ENCODE measurements at places on chromosomes 5 and 9.
A peak's percentile ranks its signal among the peaks of the same experiment; 100 is the strongest.

GRCh38 chr9:124770359-124771020 lies 621 bp downstream of the NR6A1 start:
- no peak for DNase-seq

DNA sequence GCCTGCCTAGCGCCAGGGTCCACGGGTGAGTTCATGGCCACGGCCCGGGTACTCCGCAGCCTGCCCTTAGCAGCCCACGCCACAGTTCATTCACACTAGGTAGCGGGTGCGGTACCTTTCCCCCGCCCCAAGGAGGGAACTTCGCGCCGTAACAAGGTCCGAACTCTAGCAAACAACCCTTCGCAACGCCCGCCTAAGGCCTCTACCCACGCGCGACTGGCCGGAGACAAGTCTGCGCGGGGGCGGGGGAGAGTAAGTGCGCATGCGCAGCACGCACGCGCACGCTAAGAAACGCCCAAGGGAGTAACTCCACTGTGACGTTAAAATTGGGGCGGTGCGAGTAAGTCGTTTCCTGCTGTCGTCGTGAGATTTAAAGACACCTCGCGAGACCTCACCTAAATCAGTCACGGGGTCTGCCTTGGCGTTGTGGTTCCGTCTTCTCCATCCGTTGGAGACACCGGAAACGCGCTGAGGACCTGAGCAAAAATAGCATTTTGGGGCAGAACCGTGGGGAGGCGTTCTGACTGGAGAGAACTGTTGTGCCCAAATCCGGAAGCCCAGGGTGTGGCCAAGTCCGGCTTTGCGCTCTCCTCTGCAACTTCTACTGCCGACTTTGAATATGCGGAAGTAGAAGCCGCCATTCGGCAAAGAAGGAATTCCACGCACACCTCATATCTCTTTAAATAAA lies at the start of gene RAPGEF6:
Gene RAPGEF6 (minus strand): TSS at position 234 of the 688 bp plus-strand sequence. CDS start 199 bp downstream, at position 35.
- peak; percentile 99 for DNase-seq

GRCh38 chr5:150251504-150251903 lies 38.1 kb downstream of the CAMK2A start:
- DNase-seq: no peak

GRCh38 chr5:107401470-107402122 lies 269.1 kb downstream of the EFNA5 start:
- DNase-seq: no peak

DNA sequence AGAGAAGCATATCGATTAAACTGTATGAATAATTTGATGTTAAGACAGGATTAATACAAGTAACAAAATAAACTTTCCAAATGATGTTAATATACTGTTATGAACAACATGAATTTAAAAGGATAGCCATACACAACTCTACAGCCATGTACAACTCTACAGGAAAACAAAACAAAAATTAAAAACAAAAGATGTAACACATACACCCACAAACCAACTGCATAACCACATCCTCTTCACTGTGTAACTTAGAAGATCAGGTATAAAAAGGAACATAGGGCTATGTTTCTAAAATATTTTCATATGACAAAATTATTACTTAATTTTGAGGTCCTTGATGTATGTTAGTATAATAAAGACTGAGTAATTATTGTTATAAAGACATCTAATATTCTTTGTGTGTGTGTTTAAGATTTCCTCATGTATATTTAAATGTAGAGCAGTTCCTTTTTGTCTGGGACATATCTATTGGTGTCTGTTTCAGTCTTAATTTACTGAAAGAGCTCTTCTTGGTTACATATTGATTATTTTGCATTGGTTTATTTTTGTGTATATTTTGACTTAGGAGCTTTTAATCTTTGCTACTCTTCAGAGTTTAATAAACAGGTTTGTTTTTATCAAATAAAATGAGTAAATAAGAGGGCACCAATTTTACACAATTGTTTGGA lies 966.8 kb upstream of the CTNND2 start:
- no peak for DNase-seq

DNA sequence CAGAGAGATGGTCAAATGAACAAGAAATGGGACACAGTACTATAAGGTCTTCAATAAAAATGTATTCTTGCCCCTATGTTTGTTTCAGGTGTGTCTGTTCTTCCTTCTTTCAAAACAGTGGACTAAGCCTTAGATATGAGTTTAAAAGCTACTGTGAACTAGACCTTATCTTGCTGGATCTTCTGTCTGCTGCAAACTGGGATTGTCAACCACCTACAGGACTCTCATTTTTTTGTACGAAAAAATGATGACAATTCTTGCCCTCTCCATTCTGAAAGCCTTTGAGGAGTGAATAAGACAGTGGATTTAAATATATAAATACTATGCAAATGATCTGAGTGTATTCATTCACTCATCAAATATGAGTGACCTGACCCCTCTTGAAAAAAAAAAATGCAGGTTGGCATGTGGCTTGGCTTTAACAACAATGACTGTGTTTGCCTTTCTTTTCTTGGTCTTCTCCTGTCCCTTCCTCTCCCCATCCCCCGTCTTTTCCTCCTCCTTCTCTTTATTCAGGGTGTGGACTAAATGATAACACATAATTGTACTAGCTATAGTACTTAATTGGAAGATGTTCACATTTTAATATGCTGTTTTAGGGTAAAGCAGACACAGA lies 235.5 kb upstream of the TRIM32 start:
- no peak for DNase-seq

DNA sequence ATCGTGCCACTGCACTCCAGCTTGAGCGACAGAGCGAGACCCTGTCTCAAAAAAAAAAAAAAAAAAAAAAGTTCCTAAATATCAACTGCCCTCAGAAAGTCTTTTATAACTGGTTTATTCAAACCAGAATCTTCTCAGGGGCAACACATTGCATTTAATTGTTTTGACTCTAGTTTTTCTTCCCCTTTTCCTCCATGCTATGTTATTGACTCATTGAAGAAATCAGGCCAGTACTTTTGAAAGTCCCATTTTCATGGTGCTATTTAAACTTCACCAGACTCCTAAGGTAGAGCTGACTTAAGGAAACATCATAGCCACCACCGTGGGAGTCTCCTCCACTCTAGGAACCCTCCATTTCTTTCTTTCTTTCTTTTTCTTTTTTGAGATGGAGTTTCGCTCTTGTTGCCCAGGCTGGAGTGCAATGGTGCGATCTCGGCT lies 83.1 kb upstream of the IL6ST start:
- DNase-seq: no peak

DNA sequence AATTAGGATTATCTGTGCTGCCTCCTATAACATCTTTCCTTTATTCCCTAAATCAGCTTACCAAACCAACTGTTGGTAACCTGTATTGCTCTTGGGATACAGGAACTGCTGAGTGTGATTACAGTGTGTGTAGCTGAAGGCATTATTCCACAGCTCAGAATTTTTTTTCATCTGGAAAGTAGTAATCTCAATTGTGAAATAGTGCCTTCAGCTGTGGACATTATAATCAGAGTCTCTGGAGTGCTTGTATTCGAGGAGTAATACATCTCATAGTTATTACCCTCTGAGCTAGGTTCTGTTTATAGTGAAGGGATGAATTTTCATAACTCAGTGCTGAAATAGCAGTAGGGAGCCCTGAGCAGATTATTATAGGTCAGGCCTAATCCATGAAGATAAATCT lies 199.5 kb downstream of the MAST4 start:
- DNase-seq: no peak

DNA sequence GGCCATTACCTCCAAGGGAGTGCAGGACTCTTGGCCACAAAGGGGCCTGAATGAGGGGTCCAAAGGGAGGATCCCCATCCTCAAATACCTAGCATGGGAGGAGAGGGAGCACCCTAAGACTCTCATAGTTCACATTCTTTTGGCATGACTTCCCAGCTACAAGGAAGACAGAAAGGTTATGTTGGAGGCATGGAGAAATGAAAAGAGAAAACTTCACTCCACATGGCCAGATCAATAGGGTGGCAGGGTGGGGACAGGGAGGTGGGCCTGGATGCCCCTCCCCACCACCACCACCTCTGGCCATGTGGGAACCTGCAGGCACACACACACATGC lies 97.6 kb downstream of the PAX5 start:
- DNase-seq: no peak

DNA sequence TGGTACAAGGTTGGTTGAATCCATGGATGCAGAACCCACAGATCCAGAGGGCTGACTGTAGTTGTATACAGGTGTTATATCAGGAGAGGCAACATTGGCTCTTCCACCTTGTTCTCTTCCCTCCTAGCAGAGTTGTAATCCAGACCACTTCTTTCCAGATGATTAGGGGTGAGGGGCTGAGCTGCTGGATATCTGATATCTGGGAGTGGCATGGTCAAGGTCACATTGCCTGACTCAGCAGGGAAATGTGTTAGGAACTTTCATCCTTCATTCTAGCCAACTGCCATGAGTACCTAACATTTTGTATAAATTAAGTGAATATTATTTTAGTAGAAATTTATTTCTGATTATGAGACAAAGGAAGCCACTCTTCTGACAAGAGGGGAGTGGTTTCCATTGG lies 7.3 kb downstream of the DAPK1 start:
- no peak for DNase-seq

- DNase-seq: no peak
Measured at GRCh38 chr5:58885260-58885659, 302.4 kb downstream of the RAB3C start.

GRCh38 chr5:98769210-98769958 lies 4.1 kb upstream of the RGMB start:
- no peak for DNase-seq

- DNase-seq: no peak
Measured at GRCh38 chr5:158133369-158133768, 274.4 kb upstream of the CLINT1 start.

GRCh38 chr9:135816651-135816970 lies 90.7 kb downstream of the CAMSAP1 start:
- DNase-seq: no peak

GRCh38 chr5:27158775-27159174 lies 120.4 kb upstream of the CDH9 start:
- DNase-seq: no peak

GRCh38 chr9:91256235-91256634 lies 105.5 kb downstream of the AUH start:
- no peak for DNase-seq

DNA sequence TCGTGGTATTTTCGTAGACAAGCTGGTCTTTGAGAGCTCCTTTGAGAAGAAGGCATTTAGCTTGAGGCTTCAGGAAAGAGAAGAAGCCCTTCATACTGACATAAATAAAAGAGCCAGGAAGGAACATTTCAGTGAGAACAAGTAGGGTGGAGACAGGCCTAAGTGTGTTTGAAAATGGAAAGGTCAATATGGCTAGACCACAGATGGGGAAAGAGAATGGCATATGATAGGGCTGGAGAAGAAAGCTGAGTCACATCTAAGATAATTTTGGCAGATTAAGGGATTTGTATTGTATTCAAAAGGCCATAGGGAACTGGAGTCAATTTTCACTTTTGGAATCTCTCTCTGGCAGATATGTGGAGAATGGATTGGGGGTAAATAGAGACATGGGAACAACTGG lies 374.9 kb downstream of the TMEM38B start:
- DNase-seq: no peak

- DNase-seq: no peak
Measured at GRCh38 chr5:13783726-13784125, 160.8 kb downstream of the DNAH5 start.

DNA sequence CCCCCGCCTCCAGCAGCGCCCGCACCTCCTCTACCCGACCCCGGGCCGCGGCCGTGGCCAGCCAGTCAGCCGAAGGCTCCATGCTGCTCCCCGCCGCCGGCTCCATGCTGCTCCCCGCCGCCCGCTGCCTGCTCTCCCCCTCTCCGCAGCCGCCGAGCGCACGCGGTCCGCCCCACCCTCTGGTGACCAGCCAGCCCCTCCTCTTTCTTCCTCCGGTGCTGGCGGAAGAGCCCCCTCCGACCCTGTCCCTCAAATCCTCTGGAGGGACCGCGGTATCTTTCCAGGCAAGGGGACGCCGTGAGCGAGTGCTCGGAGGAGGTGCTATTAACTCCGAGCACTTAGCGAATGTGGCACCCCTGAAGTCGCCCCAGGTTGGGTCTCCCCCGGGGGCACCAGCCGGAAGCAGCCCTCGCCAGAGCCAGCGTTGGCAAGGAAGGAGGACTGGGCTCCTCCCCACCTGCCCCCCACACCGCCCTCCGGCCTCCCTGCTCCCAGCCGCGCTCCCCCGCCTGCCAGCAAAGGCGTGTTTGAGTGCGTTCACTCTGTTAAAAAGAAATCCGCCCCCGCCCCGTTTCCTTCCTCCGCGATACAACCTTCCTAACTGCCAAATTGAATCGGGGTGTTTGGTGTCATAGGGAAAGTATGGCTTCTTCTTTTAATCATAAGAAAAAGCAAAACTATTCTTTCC lies 19.3 kb downstream of the CDKN2A start:
- DNase-seq: peak; percentile 2

DNA sequence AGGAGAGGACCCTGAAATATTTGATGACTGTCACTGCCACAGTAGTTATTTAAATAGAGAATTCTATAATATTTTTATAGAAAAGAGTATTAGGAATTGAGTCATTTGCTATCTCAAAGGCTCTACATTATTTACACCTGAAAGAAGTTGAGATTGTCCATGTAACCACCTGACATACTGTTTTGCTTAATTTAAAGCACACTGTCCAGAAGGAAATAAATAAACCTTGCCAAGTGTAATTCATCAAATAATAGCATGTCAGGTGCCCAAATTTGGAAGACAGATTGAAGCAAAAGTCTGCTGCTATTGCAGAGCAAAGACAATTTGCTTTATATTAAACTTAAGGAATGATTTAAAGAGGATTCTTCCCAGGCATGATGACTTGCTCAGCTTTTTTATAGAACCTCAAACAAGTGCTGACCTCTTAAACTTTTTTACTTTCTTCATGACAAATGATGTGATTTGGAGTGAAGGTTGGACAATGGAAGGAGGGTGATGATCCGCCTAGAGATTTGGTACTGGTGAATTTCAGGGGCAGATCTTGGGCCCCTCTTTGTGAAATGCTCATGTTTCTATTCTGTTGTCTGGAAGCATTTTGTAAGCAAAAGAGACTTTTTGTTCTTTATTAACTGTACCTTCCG lies 65.0 kb downstream of the DAPK1 start:
- DNase-seq: no peak

- no peak for DNase-seq
Measured at GRCh38 chr5:66561256-66561990, 34.8 kb upstream of the MAST4 start.

DNA sequence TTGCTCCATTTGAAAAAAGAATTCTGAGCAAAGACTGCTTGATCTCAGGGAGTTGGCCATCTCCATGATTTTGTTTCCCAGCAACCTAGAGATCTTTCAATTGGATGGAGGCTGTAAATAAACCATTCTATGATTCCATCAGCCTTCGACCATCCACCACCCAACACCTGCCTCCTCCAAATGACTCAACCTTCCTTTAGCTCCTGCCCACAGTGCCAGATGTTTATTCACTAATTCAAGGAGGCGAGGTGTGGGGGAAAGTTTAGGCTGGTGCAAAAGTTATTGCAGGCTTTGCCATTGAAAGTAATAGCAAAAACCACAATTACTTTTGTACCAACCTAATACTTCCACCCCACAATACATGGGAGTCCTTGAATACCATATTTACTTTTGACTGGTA lies 327.5 kb downstream of the CAAP1 start:
- no peak for DNase-seq

All from LNCaP clone FGC (cell line).